Tracheal epithelial cell (primary cell): ENCODE measurements at places on chromosomes 6 and 20. TPM values are rescaled to one million over a fixed set of nuclear protein-coding genes. Genes with fewer than 3 reads are reported as not detected.

TPD52L1 gene
- total RNA-seq, result 121 and 159 TPM in 2 replicates

PROKR2 gene
- not detected in 2 replicates for total RNA-seq

GNL1 gene
- 33.9 and 42.4 TPM in 2 replicates for total RNA-seq

TINAG gene
- total RNA-seq, result 2.9 TPM in 1 of 2 replicates, not detected in the other

CD40 gene
- 10.0 and 28.4 TPM in 2 replicates for total RNA-seq

STX11 gene
- total RNA-seq, result 2.2 TPM in 1 of 2 replicates, not detected in the other

FAM217A gene
- total RNA-seq, result not detected in 2 replicates

RBBP8NL gene
- total RNA-seq, result 0.24 and 0.64 TPM in 2 replicates

CLVS2 gene
- not detected in 2 replicates for total RNA-seq

CALHM6 gene
- 1.3 and 1.4 TPM in 2 replicates for total RNA-seq

GDAP1L1 gene
- not detected in 2 replicates for total RNA-seq

ASIP gene
- total RNA-seq, result not detected in 2 replicates

HS3ST5 gene
- total RNA-seq, result not detected in 2 replicates

BHLHE23 gene
- not detected in 2 replicates for total RNA-seq

PDCD2 gene
- 104 and 122 TPM in 2 replicates for total RNA-seq

FBXO30 gene
- 5.8 and 6.0 TPM in 2 replicates for total RNA-seq

C6orf15 gene
- total RNA-seq, result 1.2 TPM in 1 of 2 replicates, not detected in the other

RRAGD gene
- 5.5 and 15.4 TPM in 2 replicates for total RNA-seq

CTCFL gene
- total RNA-seq, result not detected in 2 replicates

FGD2 gene
- under 0.01 and 0.48 TPM in 2 replicates for total RNA-seq

FAXC gene
- total RNA-seq, result 3.6 and 5.1 TPM in 2 replicates

GINS1 gene
- 1.7 and 6.0 TPM in 2 replicates for total RNA-seq

LZTS3 gene
- total RNA-seq, result 8.5 and 14.9 TPM in 2 replicates

COL21A1 gene
- 0.48 and 6.8 TPM in 2 replicates for total RNA-seq

AIF1 gene
- total RNA-seq, result not detected in 2 replicates

TXLNB gene
- not detected in 2 replicates for total RNA-seq

C20orf202 gene
- not detected in 2 replicates for total RNA-seq

PTCHD4 gene
- 1.9 and 5.1 TPM in 2 replicates for total RNA-seq

TMEM217 gene
- total RNA-seq, result 4.8 TPM in 1 of 2 replicates, not detected in the other

NRSN1 gene
- total RNA-seq, result not detected in 2 replicates

BPIFA1 gene
- not detected in 2 replicates for total RNA-seq

SIGLEC1 gene
- not detected in 2 replicates for total RNA-seq
